ENCODE measurements at places on chromosomes 6 and 20.

GRCh38 chr20:54556406-54556805 is 81.0 kb downstream of the DOK5 start:
- DNase-seq, result no peak

- DNase-seq, result no peak
Observed at GRCh38 chr6:53360093-53360912, 11.6 kb upstream of the ELOVL5 start.

DNA sequence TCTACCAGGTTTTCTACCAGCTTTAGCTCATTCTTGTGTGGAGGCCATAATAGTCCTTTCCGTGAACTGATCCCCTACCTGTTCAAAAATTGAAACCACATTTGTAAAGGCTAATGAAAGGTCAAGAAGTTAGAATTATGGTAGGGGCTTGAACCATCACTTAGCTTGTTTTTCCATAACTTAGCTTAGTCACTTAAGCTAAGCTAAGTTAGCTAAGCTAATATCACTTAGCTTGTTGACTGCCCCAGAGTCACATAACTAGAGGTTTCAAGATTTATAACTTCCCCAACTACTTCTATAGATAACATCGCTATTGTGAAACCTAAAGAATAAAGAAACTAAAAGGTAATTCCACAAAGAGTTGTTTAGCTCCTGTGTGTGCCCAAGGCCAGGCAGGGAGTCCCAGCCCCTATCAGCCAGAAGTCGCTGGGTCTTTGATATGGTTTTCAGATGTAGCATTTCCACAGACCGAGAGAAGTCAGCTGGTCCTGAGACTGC is 131.8 kb downstream of the VEGFA start:
- DNase-seq, result no peak

GRCh38 chr20:20373091-20373571 is 5.2 kb downstream of the INSM1 start:
- DNase-seq, result no peak

DNA sequence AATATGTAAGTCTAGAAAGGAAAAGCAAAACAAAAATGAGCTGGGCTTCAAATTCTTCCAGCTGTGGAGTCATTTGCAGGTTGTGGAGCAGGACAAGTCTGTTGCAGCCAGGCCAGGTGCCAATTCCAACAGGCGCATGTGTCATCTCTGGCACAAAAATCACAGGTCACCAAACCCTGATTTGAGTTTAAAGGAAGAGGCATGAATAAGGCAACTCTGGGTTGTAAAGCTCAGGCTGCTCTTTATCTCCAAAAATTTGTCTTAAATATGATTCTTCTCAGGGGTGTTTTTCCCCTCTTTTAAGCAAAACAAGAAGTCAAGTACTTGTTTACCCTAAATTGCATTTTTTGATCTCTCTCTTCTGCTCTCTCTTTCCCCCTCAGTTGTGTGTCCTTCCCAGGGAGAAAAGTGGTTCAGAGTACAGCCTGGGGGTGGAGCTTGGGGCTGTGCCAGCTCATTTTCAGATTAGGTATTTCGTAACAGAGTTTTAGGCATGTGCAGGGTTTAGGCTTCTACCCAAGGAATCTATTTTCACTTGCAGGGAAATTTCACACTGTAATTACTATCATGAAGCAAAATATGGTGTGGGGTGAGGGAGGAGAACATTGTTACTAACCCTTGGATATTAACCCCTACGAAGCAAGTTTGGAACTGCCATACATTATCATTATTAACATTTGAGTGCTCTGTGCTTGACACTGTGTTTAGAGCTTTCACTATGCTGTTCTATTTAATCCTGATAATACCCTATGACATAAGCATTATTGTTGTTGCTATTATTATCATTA is 8.3 kb upstream of the NCOA3 start:
- peak; percentile 27 for DNase-seq

DNA sequence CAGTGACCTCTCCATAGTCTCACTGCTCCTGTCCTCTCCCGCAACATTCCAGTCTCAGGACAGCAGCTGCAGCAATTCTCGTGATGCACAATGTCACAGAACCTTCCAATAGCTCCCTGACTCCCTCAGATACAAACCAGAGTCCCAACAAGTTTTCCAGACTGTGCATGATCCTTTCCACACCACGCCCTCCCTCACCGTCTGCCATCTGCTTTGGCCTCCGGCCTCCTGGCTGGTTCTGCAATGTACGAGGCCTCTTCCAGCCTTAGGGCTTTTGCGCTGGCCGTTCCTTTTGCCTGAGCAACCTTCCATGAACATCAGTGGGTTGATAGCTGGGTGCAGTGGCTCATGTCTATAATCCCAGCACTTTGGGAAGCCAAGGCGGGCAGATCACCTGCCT is 9.6 kb downstream of the FNDC1 start:
- no peak for DNase-seq

DNA sequence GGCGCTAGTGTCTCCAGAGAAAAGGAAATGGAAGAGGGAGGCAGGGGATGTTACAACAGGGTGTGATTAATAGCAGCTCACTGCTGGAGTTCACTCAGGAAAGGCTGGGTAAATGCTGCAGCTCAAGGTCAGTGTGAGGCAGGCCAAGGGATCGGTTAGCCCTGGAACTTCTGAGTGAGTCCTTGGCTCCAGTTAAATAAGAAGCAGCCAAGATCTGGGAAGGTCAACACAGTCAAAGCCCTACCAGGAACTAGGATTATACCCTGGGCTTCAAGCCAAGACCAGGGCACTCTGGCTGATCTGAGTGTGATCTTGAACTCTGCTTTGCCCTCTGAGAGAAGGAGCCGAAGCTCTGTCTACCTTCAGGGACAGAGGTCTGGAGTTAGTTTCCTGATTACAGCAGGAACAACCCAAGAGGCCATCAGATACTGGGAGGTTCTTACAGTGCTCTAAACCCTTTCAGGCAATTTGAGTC is 44.3 kb downstream of the TPD52L1 start:
- DNase-seq, result no peak

GRCh38 chr6:115613488-115613887 is 447.2 kb downstream of the FRK start:
- DNase-seq, result no peak

DNA sequence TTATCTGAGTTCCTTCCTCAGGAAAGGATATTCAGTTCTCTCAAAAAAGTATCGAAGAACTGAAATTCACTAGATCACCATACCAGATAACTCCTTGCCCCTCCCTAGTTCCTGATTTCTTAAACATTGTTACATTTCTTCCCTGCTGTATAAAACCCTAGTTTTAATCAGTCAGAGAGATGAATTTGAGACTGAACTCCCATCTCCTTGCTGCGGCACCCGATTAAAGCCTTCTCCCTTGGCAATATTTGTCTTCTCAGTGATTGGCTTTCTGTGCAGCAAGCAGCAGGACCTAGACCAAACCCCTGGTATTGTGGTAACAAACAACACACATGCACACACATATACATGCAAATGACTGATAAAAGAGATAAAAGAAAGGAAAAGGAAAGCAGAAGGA is 1364.6 kb upstream of the GJE1 start:
- no peak for DNase-seq

DNA sequence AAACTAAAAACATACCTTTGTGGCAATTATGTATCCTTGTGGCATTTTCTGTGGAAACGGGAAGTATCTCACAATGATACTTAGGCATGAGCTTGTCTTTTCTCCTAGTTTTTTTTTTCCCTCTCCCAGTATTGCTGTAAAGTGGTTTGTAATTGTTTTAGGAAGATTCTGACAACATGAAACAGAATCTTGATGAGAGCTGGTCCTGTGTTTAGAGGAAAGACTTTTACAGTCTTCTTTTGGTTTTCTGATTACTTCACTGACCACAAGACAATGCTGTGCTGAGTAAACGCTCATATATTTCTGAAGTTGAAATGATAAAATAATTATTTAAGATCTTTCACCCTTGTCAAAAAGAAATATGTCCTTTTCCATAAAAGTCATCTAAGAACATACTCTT is 201.2 kb downstream of the FOXC1 start:
- DNase-seq, result no peak

GRCh38 chr20:3800256-3800877 is 4.3 kb downstream of the CDC25B start:
- no peak for DNase-seq

- DNase-seq, result no peak
Observed at GRCh38 chr20:63500151-63500901, 1.4 kb upstream of the EEF1A2 start.

Measured in stimulated activated CD8-positive, alpha-beta memory T cell treated with anti-CD3 and anti-CD28 coated beads, Interleukin-7, amount 100 ng/mL, for 1 hour (primary cell).